ENCODE measurements at places on chromosomes 1 and 21. TPM values are rescaled to one million over a fixed set of nuclear protein-coding genes. Genes with fewer than 3 reads are reported as not detected.

GRCh38 chr1:59967141-59967697, 40.6 kb upstream of the CYP2J2 start:
- DNase-seq: no peak

GRCh38 chr21:31752967-31753366, 21.0 kb upstream of the SCAF4 start:
- DNase-seq: no peak

Gene OR2L13
- total RNA-seq: not detected

Gene MYCL
- 0.40 TPM for total RNA-seq

Gene LMOD1
- total RNA-seq: not detected

GRCh38 chr21:26550326-26550725, 22.8 kb downstream of the CYYR1 start:
- no peak for DNase-seq

GRCh38 chr1:6690186-6690585, 11.4 kb downstream of the DNAJC11 start:
- DNase-seq: no peak

DNA sequence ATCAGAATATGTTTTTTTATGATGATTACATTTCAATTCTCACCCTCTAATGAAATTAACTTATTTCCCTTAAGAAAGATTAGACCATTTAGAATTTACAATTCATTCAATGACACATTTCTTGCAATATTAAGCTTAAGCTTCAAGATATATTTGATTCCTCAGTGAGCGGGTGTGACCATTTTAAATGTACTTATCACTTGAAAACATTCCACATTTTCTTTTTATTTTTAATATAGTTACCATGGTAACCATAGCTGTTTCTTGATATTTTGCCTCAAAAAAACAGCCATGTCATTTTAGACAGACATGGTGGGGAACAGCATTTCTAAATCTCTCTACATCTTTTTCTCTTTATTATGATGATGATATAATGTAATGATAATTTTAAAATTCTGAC, 1029.0 kb upstream of the B3GALT2 start:
- DNase-seq: no peak

Gene ARTN
- not detected for total RNA-seq

Gene OR2T2
- not detected for total RNA-seq

- no peak for DNase-seq
Measured at GRCh38 chr1:110606657-110607535, 738 bp upstream of the KCNA2 start.
